IPS DF 6.9 (cell line): ENCODE measurements at places on chromosomes 6 and 20.

DNA sequence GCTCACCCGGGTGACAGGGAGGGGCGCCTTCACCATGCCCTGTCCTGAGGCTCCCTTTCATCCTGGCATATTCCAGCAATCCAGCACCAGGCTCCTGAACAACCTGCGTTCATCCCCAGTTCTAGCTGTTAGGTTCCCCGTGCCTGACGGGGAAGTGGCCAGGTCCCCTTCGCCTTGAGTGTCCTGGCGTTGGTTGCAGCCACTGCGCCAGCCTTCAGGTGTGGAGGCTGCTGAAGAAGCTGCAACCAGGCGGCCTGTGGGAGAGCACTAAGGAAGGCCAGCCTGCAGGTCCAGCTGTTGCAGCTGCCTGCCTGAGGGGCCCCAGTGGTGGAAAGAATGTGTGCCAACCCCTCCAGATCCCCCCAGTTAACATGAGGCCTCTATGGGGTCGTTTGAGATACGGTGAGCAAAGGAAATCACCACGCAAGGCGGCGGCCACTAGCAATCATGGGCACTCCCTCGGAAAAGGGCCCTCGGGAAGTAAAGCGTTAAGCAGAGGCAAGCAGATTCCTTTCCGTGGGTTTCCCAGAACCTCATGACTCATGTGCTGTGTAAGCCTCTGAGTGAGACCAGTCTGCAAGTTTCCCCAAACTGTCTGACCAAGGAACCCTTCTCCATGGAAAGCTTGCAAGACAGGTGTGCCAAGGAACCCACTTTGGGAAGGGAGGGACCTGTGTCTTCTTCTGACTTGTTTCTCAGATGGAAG, 320.8 kb downstream of the TAF4 start:
- DNase-seq, result no peak

GRCh38 chr6:6725468-6726209, 137.1 kb downstream of the LY86 start:
- no peak for DNase-seq

DNA sequence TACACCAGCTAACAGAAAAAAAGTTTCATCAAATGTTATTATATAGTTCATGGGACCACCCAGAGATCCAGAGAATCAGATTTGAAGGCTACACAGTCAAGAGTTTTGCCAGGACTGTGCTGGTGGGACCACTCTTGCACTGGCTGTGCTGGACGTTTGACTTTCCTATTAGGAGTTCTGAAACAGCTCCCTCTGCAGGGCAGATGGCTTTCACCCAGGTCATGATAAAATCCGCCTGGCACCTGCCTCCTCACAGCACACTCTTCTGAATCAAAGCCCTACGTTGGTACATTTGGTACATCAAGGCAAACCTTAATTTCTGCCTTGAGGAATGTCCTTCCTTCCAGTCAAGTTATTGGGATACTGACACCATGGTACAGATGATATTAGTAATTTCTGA, 302.1 kb downstream of the ZNF217 start:
- DNase-seq, result peak; percentile 48

DNA sequence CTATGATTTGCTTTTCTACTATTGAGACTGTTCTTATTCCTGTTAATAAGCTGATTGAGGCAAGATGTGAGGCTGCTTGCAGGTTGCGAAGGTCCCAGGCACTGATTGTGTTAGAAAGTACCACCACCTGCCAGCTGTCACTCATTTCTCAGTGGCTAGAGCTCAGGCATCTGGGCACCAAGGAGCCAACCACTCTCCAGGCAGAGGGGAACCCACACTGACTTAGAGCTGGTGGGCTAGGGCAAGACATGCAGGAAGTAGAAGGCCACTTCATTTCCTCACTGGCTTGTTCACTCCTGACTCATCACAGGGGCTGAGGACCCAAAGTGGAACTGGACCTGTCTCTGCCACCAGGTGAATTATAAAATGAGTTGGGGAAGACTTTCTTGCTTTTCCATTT, 7.8 kb upstream of the DLL1 start:
- no peak for DNase-seq
